Stimulated activated CD8-positive, alpha-beta memory T cell treated with anti-CD3 and anti-CD28 coated beads, Interleukin-7, amount 100 ng/mL, for 1 hour (primary cell): ENCODE measurements at places on chromosomes 11 and 22.

GRCh38 chr11:2091112-2091746 lies 48.0 kb downstream of the IGF2 start:
- DNase-seq = no peak

DNA sequence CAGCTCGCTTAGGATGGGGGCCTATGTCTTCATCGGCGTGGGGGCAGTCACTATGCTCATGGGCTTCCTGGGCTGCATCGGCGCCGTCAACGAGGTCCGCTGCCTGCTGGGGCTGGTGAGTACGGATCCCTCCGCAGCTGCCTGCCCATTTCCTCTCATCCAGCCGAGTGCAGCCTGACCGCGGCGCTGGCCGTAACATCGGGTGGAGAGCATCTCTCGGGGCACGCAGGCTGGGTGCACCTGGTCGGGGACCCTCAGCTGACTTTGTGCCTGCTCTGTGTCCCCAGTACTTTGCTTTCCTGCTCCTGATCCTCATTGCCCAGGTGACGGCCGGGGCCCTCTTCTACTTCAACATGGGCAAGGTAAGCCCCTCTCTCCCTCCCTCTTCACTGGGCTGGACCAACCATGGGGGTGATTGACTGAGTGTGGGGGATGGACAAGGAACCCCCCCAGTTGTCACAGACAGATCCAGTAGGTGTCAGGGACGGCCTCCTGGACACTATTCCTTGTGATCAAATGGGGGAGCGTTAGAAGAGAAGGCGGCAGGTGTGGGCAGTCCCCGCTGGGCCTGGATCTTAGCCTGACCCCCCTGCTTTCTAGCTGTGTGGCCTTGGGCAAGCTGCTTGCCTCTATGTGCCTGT lies 39.7 kb downstream of the CD82 start:
- DNase-seq = no peak

DNA sequence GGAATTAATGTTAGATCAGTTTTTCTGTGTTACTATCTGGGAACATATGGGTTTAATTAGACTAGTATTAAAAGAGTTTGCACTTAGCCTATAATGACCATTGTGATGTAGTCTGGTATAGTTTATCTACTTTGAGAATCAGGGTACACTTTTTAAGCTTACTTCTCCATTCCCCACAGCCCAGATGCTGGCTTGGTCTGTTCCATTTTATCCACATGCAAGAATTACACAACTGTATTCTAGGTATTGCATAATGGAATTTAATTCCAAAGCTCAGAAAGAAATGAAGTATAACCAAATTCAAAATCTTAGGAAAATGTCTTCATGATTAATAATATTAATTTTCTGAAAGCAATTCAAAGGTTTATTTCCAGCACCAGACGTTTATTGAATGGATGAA lies 122.2 kb upstream of the PDGFD start:
- DNase-seq = no peak

DNA sequence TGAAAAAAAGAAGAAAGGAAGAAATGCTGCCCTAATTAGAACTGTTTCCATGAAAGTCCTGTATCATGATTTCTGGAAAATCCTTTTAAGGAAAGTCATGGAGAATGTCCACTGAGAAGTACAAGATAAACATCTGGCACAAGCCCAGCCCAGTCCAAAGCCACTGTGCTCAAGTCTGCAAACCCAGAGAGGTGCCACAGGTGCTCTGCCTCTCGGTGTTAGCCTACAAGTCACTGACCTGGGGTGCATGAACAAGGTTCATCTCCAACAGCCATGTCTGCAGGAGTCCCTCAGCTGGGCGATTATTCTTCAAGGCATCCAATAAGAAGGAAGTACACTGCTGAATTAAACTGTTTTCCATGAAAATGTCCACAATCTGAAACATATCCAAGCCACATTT lies 51.1 kb upstream of the SLC25A1 start:
- DNase-seq = no peak

GRCh38 chr22:38870791-38871359 lies 1.1 kb downstream of the CBX6 start:
- DNase-seq = no peak
